ENCODE measurements at places on chromosomes 13 and 19. TPM values are rescaled to one million over a fixed set of nuclear protein-coding genes. Genes with fewer than 3 reads are reported as not detected.
A peak's percentile ranks its signal among the peaks of the same experiment; 100 is the strongest.

GRCh38 chr13:38617936-38618335, 68.9 kb upstream of the FREM2 start:
- peak; percentile 33 for DNase-seq

C1QTNF9B gene
- not detected for polyA plus RNA-seq

- peak; percentile 43 for DNase-seq
These were observed 36.1 kb downstream of the MTUS2 start for GRCh38 chr13:28856287-28856686.

ERICH6B gene
- not detected for polyA plus RNA-seq

DNA sequence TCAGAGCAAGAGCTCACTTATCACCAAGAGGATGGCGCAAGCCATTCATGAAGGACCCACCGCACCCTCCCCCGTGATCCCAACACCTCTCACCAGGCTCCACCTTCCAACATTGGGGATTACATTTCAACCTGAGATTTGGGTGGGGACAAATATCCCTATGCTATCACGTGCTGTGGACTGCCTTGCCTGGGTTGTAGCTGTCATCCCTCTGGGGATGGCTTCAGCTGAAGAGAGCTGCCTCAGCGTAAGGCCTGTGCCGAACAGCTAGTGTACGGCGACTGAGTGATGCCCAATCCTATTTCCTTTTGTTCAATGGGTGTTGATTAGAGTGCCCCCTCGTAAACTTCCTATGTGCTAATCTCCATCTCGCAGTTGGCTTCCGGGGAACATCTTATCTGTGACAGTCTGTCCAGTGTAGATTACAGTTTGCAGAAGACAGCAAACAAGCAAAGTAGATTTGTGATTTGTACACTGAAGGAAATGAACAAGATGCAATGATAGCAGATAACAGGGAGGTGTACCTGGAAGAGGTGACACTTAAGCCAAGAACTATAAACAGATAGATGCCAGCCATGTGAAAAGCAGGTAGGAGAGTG, 11.8 kb upstream of the RCBTB1 start:
- DNase-seq, result no peak

DNA sequence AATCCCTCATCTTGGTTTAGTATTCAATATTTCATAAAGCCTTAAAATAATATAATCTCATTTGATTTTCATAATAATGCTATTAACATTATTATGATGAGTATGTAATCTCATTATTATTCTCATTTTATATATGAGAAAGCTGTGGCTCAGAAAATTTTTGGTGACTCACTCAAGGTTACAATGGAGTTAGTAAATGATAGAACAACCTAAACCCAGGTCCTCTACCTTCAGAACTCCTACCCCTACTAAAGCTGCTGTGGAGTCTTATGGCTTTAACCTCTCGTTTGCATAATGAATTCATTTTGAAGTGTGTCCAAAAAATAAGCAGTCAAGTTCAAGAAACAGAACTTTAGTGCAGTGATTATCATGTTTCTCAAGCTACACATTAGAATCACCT, 226.3 kb downstream of the TBC1D4 start:
- DNase-seq, result no peak

GRCh38 chr13:29319451-29319850, 276.0 kb downstream of the SLC7A1 start:
- DNase-seq, result no peak

DNA sequence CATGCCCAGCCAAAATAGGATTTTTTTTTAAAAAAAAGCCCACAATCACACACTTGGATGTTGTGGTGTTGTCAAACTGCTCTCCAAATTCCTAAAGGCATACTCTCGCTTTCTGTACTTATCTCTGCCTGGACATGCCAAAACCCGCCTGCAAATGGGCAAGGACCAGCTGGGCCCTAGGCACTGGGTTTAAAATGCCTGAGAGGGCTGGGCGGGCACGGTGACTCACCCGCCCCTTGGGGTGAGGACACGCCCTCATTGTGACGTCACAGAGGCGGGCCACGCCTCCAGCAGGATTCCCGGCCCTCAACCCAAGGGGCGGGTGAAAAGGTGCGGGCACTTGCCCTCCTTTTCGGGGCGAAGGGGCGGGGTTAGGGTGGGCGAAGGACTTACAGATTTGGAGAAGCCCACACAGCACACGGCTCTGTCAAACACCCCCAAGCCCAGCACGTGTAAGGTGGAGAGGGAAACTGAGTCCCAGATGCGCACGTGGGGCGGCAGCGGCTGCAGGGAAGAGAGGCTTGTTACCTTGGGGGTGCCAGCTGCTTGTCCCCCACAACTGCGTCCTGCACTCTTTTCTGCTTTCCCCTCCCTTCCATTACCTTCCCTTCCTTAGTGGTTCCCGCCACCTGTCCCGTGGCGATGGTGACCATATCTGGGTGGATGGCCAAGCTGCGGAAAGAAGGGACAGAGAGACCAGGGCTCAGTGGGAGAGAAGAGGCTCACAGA, 6.6 kb downstream of the EML2 start:
- DNase-seq, result peak; percentile 53

DNA sequence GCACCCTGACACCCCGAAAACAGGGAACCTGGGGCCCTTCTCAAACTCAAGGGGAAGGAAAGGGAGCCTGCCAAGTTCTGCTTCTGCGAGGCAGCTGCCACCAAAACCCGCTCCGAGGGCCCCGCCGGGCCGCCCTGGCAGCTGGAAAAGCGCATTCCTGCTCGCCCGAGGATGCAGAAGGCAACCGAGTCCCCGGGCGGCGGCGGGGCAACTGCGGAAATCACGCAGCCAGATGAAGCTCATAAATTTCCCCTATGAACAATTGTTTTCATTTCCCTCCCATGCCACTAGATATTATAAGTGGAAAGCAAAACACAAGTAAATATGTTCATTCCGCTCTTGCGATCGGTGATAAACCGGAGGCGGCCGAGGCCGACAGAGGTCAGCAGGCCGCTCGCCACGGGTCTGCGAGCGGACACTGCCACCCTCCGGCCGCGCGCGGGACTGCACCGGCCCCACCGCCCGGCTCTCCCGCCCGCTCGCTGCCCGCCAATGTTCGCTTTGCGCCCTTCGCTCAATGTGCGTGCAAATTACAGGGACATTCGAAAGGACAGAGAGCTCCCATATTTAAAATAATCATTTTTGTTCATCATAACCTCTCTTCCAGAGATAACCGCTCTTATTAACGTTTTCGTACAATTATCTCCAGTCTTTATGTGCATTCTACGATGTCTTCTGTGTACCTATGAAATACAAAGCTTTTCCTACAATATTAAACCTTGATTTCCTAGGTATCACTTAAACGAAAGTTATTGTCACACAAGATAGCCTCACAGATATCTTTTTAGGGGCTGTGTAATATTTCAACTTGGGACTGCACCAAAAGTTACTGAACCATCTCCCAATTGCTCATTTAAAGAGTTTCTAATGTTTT, 120.8 kb upstream of the ZNF507 start:
- peak; percentile 78 for DNase-seq

DNA sequence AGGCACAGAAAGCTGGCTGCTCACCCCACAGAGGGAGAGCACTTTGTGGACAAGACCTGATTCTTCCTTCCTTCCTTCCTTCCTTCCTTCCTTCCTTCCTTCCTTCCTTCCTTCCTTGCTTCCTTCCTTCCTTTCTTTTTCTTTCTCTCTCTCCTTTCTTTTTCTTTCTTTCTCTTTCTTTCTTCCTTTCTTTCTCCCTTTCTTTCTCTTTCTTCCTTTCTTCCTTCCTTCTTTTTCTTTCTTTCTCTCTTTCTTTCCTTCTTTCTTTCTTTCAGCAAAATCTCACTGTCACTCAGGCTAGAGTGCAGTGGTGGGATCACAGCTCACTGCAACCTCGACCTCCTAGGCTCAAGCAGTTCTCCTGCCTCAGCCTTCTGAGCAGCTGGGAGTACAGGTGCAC, 263.9 kb downstream of the UQCRFS1 start:
- no peak for DNase-seq

GRCh38 chr13:49240017-49240416, 7.7 kb upstream of the CDADC1 start:
- no peak for DNase-seq

- peak; percentile 40 for DNase-seq
These were observed 5.3 kb upstream of the PROZ start for GRCh38 chr13:113152984-113153809.

ADAT3 gene
- polyA plus RNA-seq, result 6.4 TPM

ZNF552 gene
- polyA plus RNA-seq, result 7.2 TPM

- no peak for DNase-seq
These were observed 1703.2 kb downstream of the EFNB2 start for GRCh38 chr13:104832231-104832630.

PEAK3 gene
- 7.4 TPM for polyA plus RNA-seq

DNA sequence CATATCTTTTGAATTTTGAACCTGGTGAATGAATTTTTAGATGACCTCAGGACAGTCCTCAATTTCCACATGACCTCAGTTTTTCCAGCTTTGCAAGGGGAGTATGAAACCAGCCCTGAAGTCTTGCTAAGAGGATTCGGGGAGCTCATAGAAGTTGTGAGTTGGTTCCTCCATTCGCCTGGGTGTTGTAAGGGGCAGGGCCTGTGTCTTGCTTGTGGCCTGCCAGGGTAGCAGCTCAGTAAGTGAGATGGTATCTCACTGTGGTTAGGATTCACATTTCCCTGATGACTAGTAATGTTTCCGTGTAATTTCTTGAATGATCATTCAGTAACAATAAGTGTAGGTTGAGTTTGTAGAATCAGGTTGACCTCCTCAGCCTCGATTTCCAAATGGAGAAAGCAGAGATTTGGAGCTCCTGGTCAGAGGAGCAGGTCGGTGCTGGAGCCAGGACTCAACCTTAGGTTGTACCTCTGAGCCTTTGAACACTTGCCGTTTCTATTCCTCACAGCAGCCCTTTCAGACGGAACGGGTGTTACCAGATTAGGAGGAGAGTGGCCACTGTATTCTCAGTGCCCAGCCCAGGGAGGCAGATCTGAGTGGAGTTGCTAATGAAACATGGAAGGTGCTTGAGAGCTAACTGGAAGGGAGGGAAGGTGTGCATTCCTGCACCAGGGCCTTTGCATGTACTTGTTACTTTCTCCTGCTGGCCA, 14.6 kb downstream of the NACC1 start:
- DNase-seq, result no peak

GRCh38 chr13:80498433-80498832, 157.5 kb upstream of the SPRY2 start:
- no peak for DNase-seq

TUBA3C gene
- polyA plus RNA-seq, result not detected

DNA sequence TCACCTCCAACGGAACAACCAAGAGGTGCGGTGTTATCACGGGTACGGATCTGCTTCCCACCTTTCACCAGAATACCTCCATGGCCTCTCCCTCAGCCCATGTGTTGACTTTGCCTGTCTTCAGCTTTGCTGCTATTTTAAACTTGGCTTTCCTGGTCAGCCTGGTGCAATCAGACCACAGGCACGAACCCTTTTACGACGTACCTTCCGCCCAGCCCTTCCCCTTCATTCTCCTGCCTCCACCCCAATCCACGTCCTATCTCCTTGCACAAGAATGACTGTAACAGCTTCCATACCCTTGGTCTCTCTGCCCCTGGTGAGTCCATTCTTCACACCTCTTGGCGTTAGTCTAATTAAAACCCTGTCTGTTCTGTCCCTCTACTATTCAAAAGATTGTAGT, 431.7 kb downstream of the EFNB2 start:
- no peak for DNase-seq

DNA sequence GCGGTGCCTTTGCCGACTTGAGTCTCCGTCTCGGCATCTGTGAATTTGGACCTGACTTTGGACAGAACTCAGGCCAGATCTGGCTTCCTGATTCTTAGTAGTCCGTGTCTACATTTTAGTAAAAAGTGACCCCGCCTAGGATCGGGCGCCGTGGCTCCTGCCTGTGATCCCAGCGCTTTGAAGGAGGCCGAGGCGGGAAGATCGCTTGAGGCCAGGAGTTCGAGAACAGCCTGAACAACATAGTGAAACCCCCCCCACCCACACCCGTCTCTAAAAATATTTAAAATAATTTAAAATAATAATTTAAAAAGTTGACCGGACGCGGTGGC, 849 bp upstream of the TCF3 start:
- DNase-seq, result no peak

DNA sequence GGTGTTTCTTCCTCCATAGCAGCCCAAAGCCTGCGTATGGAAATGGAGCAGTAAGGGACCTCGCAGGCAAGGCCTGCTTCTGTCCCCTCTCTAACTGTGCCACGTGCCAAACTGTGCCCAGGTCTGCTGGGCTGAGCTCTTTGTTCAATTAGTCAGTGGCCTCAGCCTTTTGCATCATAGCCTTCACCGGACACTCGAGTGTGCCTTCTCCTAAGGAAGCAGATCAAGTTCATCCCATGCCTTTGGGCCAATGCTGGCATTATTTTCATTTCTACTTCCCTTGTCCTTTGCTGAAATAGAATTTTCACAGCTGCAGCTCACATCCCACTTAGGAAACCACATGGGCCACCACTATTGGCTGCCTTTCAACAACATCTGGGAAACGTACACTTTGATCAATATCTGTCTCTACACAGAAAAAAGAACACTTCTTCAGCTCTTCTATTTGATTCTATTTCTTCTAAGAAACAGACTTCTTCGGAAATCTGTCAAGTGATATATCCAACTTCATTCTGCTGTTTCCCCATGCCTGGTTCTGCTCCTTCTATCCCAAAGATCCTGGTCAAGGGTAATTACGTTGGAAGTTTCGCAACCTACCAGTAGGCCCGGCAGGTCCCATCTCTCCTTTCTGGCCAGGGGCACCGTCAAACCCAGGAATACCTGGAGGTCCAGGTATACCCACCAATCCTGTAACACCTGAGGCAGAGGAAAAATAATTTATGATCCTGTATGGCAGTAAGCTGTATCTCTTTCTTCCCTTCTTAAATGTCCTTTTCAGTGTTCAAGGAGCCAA, 143.9 kb downstream of the COL4A1 start:
- peak; percentile 16 for DNase-seq

GRCh38 chr13:30108913-30109237, 198.5 kb downstream of the KATNAL1 start:
- DNase-seq, result no peak

DNA sequence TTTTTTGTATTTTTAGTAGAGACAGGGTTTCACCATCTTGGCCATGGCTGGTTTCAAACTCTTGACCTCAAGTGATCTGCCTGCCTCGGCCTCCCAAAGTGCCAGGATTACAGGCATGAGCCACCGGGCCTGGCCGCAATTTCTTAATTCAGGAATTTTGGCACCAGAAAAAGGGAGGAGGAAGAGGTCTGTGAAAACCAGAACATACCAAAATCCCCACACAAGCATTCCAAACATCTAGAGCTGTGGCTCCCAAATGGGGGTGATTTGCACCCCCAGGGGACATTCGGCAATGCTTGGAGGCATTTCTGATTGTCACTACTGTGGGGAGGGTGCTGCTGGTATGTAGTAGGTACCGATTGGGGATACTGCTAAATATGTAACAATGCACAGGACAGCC, 40.2 kb upstream of the ABCC4 start:
- no peak for DNase-seq
